ENCODE measurements at places on chromosomes 3 and 15.

- DNase-seq, result no peak
Measured at GRCh38 chr3:68059628-68060152, 405.3 kb upstream of the SUCLG2 start.

DNA sequence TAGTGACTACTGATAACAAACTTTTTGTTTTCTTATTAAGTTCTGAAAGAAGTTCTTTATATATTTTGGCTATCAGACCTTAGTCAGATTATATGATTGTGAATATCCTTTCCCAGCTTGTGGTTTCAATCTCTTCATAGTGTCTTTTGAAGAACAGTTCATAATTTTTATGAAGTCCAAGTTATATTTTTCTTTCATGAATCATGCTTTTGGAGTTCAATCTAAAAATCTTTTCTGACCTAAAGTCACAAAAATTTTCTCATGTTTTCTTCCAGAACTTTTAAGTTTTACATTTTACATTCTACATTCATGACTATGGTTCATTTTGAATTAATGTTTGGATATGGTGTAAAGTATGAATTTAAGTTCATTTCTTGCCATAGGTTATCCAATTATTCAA, 34.2 kb upstream of the OCA2 start:
- DNase-seq, result no peak

DNA sequence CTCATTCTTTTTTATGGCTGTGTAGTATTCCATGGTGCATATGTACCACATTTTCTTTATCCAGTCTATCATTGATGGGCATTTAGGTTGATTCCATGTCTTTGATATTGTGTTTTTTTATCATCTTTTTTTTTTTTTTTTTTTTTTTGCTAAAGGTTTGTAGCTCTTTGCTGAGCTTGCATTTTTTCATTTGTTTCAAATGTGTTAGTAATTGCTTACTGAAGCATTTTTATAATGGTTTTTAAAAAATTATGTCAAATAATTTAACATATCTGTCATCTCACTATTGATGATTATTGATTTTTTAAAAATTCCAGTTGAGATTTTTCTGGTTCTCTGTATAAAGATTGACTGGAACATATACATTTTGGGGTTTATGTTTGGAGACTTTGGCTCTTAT, 934.6 kb downstream of the TUSC7 start:
- DNase-seq, result no peak

- DNase-seq, result no peak
Measured at GRCh38 chr3:23760871-23761373, 44.8 kb upstream of the UBE2E1 start.

DNA sequence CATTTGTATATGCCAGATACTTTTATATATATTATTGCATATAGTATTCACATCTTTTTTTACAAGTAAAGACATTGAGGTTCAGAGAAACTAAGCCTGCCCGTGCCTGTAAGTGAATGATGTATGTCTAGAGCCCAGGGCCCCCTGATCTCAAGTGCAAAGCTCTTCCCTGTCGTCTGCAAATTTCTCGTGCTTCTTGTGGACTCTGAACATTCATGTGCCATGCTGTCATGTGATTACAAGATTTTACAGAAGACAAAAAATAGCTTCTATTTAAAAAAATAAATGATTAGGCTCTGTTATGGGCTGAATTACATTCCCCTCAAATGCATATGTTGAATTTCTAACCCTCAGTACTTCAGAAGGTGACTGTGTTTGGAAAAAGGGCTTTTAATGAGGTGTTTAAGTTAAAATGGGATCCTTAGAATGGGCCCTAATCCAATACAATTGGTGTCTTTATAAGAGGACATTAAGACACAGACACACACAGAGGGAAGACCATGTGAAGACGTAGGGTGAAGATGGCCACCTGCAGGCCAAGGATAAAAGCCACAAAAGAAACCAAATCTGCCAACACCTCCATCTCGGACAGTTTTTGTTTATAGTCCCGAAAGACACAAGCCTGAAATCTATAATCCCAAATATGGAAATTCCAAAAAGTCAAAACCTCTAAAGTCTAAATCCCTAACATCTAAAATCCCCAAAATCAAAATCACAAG, 3.9 kb upstream of the MASP1 start:
- no peak for DNase-seq

DNA sequence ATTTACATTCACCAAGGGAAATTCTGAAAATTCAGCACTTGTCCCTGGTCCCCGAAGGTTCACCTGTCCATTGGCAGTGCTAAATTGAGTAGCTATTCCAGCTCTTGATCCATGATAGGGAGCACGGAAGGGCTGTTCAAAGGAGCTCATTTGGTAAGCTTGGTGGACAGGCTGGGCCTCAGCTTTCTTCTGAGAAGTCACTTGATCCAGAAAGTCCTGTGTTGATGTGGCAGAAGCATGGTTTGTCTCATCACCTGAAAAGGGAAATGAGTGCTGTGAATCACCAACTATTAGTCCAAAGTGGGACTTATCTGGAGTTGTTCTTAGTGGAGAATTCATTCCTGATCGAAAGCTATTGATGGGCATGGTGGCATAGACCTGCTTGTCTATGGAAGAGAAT, 19.9 kb upstream of the SLC12A8 start:
- no peak for DNase-seq

Measured in T-helper 17 cell (primary cell).